LHCN-M2 (cell line): ENCODE measurements at places on chromosomes 2 and 18. TPM values are rescaled to one million over a fixed set of nuclear protein-coding genes. Genes with fewer than 3 reads are reported as not detected.

GALNT5 gene
- 70.6 and 71.7 TPM in 2 replicates for total RNA-seq

KCNK3 gene
- total RNA-seq, result 0.32 TPM in 1 of 2 replicates, not detected in the other

SAG gene
- total RNA-seq, result not detected in 2 replicates

DNA sequence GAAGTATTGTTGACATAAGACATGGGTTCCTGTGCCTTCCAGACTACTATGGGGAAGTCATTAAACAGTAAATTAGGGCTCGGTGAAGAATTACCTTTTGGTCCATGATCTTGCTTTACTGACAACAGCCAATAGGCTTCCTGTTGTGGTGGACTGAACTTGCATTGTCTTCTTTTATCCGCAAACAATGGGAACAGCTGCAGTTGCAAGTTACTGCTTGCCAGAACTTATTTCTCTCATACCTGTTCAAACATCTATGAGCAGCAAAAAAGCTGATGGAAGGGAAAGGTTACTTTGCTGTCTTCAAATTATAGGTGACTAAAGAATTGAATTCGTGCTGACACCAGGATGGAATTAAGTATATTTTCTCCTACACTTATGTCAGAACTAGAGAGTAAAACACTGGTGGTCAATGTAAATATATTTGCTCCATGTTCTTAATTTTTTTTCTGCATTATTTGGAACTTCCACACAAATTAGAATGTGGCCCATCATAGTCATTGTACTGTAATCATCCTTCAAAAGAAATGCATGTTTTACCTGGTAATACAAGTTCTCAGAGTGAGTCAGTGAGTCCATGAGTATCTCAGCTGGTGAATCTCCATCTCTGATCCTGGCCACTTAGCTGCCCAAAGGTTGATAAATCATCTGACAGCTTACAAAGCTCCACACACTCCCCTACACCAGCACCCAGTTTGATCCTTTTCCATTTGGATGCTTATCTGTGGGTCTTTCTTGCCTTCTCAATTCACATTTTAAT is 37.3 kb upstream of the RNF152 start:
- DNase-seq, result no peak

DNA sequence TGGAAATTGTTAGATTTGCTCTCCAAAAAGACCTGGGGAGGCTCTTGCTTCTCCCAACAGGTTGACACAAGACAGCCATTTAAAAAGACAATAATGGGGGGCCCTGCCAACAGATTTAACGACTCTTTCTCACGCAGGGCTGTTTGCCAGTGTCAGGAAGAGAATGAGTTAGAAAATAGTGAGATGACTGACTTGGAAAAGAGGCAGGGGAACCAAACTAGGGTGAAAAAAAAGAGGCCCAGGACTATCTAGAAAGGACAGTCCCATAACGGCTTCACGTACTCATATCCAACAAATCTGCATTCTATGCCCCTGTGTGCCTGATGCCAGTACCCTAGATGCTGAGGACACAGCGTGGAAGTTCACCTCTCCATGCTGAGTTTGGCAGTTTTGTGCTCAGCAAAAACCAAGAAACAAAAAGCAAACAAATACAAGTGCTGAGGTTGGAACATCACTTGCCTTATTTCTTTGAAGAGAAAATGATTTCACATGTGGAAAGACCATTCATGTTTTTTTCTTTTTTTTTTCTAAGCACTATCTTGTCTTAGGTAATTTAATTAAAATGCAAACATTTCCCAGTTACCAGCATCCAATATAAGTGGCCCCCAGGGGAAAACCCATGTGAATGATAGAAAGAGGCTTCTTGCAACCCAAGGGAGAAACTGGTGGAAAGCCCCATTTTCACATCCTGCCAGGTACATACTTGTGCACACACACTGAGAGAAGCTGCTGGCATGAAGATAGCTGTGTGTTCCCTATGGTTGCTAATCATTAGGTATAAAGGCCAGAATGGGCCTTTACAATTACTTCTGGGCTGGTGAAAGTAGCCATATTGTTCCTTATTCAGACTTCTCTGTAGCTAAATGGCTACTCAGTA is 10.6 kb upstream of the WIPF1 start:
- DNase-seq, result no peak

GRCh38 chr18:79513381-79514081 is 117.8 kb downstream of the NFATC1 start:
- no peak for DNase-seq

- no peak for DNase-seq
These were observed 194.8 kb upstream of the GULP1 start for GRCh38 chr2:188096910-188097309.

GRCh38 chr18:48228841-48229240 is 180.3 kb downstream of the ZBTB7C start:
- DNase-seq, result no peak

DNA sequence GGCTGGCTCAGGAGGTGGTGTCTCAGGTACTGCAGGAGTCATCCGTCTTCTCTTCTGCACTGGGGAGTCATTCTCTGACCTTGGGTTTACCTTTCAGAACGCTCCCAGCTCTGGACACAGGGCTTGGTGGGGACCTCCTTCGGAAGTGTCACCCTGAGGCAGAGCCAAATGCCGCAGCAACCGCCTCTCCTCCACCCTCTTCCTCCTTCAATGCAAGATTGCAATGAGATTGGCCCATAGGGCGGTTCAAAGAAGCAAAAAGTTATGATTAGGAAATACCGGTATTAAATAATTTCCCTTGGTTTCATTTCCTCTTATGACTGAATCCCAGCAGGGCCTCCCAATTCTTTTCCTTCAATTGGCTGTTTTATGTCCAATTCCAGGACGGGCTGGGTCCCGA is 178.8 kb downstream of the ACKR3 start:
- no peak for DNase-seq

DNA sequence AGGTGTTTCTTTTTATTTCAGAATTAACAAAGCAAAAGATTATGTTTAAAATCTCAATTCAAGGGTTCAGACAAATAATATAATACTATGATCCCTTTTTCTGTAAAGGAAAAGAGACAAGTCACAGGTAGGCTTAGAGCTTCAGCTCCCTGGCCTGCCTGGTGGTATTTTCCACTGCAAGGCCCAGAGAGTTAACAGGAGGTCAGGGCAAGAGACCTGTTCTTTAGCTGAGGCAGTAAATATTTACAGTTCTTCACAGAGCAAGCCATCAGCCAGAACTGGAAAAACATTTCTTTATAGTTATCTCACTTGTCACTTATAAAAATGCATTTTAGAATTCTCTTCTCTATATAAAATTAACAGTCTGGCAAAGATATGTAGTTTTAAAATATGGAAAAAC is 70.1 kb downstream of the EPG5 start:
- no peak for DNase-seq
